ENCODE measurements at places on chromosomes 5 and 9.

DNA sequence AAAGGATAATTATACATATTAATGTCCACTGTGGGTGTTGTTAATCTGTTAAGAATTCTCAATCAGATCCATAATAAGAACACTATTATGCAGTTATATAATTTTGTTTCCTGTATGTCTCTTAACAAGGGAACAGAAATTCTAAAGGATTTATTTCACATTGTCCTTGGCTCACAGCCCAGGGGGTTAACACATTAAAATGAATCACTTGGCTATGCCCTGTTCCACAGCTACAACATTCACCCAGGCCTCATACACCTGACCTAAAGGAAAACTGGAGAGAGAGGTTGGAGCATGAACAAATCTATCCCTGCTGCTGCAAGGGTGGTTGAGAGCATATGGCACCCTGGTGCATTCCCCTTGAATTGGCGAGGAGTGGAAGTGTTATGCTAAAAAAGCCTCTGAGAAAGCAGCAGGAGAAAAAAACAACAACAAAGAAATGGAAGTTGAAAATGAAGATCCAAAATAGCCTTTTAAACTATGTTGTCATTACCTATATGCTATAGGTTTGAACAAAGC is 116.0 kb downstream of the KCNN2 start:
- DNase-seq: no peak

GRCh38 chr5:115417076-115417475 is 120.6 kb upstream of the CCDC112 start:
- no peak for DNase-seq

DNA sequence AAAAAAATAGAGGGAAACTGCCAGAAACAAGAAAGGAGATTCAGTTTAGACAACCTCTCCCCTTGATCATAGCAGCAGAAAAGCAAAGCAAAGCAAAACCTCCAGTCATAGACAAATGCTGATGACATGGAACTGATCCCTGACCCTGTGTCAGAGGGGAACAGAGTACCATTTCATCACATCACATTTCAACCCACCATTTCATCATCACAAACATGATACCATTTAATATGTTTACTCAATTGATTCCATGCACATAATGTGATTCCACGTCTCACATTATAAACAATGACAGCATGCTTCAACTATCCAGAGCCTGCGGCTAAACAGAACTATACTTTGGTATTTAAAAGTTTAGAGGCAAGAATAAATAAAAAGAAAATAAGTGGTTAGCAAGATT is 28.7 kb upstream of the ACOT12 start:
- no peak for DNase-seq

DNA sequence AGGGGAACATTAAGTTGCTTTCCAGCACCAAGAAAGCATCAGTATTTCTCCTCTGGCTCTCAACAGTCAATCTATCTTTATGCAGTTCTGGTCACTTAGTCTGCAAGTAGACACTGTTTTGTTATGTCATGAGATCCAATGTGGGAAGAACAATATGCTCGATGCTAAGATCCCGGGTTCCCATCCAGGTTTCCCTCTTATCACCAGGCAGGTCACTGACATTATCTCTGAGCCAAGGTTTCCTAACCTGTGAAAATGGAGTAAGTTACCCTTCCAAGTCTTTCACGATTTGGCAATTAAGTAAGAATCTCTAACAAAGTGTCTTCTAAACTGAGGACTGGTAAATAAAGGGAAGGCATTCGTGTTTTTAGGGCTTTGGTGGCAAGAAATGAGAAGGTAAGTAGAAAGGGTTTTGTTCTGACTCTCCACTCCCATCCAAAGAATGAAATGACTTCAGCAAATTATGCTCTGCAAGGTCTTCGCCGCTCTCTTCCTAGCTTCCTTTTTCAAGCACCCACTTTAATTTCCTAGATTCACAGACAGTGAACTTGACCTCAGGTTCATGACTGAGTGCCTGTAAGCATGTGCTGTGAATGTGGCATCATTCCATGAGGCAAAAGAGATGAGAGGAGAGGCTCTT is 86.4 kb downstream of the DCP2 start:
- DNase-seq: no peak

DNA sequence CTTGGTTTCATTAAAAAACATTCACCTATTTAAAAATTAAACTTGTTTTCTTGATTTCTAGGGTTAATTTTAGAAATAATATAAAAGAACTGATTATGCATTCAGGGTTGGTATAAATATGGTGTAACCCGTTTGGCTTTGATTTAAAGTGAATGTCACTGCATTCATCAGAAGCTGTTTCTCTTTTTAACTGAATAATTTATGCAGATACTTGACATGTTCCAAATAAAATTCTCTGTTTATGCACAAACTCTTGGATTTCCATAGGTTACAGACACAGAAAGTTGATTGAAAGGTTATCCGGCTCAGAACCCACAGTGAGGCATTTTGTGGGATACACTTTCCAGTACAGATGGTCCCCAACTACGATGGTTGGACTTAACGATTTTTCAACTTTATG is 161.3 kb downstream of the HACD4 start:
- no peak for DNase-seq
